ENCODE measurements at places on chromosomes 12 and 14.
A peak's percentile ranks its signal among the peaks of the same experiment; 100 is the strongest.

GRCh38 chr12:7642876-7643309 lies 22.8 kb downstream of the APOBEC1 start:
- DNase-seq: no peak

- no peak for DNase-seq
Measured at GRCh38 chr12:80222261-80222660, 122.9 kb downstream of the OTOGL start.

- no peak for DNase-seq
Measured at GRCh38 chr14:32197919-32198318, 3.9 kb upstream of the RNU6-7 start.

GRCh38 chr12:70576341-70577282 lies 60.6 kb downstream of the PTPRB start:
- DNase-seq: peak; percentile 79

- DNase-seq: no peak
Measured at GRCh38 chr14:89365061-89365801, 51.8 kb downstream of the FOXN3 start.

DNA sequence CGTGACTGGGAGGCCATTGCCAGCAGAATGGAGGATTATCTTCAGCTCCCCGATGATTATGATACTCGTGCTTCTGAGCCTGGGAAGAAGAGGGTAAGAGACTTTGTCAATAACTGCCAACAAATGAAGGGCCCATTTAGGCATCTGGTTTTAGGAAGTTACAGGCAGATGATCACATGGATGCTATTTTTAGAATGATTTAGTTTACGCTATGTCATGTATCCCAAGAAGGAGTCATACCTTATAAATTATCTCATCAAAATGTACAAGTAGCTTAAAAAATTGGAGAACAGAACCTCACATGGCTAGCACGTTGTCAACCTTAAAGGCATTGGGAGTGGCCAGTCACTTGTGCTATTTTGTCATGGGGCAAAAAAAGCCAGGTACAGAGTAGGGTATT lies 46.7 kb downstream of the PROX2 start:
- DNase-seq: no peak

GRCh38 chr14:94716976-94717375 lies 52.9 kb downstream of the GSC start:
- no peak for DNase-seq

DNA sequence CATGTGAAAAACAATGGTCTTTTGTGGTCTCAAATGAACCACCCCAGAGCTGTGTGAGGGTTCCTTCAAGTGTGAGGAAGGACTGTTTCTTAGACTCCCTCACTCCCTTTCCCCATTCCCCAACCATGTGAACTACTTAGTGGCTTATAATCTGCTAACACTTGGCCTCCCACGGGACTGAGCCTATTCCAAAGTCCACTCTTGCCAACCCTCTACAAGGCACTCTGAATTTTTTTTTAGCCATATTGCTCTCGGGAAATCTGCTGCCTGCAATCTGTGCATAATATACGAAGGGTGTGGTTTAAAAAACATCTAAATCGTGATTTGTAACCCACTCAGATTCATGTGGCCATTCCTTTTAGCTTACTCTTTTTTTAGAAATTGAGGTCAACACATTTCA lies 2.6 kb downstream of the SVOP start:
- DNase-seq: no peak

DNA sequence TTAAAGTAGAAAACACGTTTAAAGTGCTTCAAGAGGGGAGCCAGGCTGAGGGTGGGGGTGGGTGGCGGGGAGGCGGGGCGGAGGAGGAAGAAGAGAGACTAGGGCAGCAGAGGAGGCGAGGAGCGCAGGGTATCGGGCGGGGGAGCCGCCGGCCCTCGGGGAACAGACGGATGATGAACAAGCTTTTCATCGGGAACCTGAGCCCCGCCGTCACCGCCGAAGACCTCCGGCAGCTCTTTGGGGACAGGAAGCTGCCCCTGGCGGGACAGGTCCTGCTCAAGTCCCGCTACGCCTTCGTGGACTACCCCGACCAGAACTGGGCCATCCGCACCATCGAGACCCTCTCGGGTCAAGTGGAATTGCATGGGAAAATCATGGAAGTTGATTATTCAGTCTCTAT lies 39.2 kb downstream of the ZCRB1 start:
- DNase-seq: no peak

DNA sequence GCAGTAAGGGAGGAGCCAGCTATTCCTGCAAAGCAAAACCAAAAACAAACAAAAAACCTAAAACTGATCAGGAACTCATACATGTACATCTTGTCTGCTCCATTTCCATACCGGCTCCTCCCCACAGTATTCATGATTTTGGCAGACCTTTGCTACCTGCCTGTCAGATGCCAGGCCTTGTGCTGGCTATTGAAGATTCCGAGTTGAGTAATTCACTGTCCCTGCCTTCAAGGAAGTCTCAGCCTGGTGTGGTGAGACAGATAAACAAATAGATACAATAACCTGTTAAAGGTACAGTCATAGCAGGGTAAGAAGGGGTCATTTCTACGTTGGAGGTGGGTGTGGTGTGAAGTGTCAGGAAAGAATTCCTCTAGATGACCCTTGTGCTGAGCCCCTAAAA lies 42.7 kb downstream of the SUSD6 start:
- no peak for DNase-seq
